Vagina (tissue), 2 donors: ENCODE measurements at places on chromosomes 4 and X.

- DNase-seq: no peak
Measured at GRCh38 chr4:110130576-110131358, 67.6 kb downstream of the ELOVL6 start.

- DNase-seq: no peak
Measured at GRCh38 chr4:40586034-40586433, 43.6 kb downstream of the RBM47 start.

- no peak for DNase-seq
Measured at GRCh38 chr4:146916479-146917076, 29.1 kb downstream of the TTC29 start.

- no peak for DNase-seq
Measured at GRCh38 chrX:143466130-143466529, 51.1 kb downstream of the SPANXN3 start.

GRCh38 chr4:127400731-127401346 is 231.9 kb upstream of the INTU start:
- no peak for DNase-seq

GRCh38 chr4:72817012-72817411 is 248.0 kb upstream of the ADAMTS3 start:
- DNase-seq: no peak

DNA sequence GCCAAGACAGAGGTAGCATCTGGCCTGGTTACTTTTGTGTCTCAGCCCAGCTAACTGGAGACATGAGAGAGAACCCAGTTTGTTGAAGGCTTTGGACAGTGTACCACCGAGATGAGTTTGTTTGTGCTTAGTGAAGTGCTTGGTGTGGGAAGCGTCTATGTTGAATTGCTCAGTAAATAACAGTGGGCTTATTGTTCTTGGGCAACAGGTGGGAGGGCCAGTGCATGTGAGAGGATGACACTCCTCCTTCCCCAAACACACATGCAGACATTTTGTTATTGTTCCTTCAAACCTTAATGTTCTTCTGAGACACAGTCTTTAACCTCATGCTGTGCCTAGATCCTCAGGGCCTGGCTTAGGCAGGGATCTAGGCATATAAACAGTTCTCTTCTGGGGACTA is 39.7 kb downstream of the MSN start:
- DNase-seq: no peak

GRCh38 chr4:163157157-163157556 is 9.5 kb downstream of the NAF1 start:
- DNase-seq: no peak

GRCh38 chrX:630007-630611 is 482 bp upstream of the SHOX start:
- DNase-seq: no peak

- no peak for DNase-seq
Measured at GRCh38 chr4:139200102-139200501, 23.1 kb upstream of the ELF2 start.

DNA sequence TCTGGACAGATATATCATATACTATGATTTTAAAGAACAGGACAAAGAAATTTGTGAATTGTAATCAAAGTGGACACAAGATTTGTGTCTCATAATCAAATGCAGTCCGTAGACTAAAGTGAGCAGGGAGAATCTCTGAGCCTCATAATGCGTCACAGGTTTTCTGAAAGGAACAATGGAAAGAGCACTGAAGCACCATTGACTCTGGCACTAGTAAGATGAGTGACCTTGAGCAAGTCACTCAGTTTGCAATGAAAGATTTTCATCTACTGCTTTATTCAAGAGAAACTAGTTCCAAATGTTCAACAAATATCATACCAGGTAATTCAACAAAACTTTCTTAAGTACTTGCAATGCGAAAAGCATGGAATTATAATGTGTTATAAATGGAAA is 315.3 kb downstream of the MAPK10 start:
- DNase-seq: no peak

DNA sequence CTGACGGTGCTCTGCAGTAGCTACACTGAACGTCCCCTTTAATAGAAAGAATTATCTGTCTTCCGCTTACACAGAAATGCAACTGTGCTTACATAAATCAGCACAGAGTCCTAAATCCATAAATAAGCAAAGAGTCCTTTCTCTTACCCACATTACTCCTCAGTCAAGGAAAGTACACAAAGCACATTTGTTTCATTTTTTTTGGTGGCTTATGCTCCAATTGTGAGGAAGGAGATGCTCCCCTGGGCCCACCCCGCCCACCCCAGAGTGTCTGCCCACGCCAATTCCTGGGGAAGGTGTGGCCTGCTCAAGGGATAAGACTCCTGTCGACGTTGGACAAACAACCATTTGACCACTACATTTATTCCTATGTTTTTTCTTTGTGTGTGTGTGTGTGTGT is 53.8 kb downstream of the CPLX1 start:
- no peak for DNase-seq

DNA sequence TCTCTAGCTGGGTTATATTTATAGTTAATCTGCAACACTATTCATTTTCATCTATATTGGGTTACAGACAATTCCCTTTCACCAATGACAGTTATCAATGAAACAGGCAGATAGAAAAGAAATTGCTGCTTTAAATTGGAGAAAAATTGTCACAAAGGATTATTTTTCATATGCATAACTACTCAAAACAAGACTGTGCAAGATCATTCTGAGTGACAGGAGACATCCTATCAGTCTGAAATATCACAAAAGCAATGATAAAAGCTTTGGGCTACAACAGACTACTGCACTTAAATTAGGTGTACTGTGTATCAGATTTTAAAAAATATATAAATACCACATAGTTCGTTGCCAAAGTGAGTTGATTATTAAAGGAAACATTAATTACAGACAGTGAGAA is 722.6 kb downstream of the ARAP2 start:
- no peak for DNase-seq

DNA sequence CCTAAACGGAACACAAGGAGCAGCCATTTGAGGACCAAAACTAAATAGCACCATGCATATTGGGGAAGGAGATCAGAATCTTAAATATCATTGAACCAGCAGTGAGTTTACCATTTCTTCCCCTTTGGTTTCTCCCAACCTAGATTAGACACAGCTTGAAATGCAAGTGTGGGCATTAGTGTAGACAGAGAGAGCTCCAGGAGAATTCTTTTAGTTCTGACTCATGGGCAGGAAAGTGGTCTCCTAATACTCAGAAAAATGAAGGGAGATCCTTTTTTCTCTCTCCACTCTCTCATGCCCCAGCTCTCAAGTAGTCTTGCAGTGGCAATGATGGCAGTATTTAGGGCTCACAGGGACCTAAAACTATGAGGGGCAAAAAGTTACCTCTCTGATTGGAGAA is 567.9 kb downstream of the INPP4B start:
- DNase-seq: no peak

DNA sequence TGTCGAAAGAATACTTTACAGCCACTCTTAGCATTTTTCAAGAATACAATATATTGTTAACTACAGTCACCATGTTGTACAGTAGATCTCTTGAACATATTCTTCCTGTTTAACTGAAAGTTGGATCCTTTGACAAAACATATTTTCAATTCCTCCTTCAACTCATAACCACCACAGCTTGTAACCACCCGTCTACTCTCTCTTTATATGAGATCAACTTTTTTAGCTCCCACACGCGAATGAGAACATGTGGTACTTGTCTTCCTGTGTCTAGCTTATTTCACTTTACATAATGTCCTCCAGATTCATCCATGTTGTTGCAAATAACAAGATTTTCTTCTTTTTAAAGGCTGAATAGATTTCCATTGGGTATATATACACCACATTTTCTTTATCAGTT is 338.3 kb upstream of the IGFBP7 start:
- DNase-seq: no peak

- no peak for DNase-seq
Measured at GRCh38 chr4:129751646-129752045, 655.7 kb downstream of the C4orf33 start.

DNA sequence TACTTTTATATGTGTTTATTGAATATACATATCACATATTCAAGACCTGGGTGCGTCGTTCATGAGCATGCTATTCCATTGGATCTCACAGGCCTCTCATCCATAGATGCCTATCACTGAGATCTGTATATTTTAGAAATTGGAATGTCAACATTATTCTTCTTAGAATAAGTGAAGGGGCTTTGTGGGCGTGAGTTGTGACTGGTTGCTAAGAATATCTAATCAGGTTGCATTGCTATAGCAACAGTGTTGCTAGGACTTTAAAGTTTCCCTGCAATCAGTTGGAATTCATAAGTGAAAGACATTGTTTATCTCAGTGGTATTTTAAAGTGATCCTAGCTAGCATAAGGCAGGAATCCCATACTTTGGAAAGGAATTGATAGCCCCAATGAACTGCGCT is 36.7 kb upstream of the ANK2 start:
- no peak for DNase-seq

DNA sequence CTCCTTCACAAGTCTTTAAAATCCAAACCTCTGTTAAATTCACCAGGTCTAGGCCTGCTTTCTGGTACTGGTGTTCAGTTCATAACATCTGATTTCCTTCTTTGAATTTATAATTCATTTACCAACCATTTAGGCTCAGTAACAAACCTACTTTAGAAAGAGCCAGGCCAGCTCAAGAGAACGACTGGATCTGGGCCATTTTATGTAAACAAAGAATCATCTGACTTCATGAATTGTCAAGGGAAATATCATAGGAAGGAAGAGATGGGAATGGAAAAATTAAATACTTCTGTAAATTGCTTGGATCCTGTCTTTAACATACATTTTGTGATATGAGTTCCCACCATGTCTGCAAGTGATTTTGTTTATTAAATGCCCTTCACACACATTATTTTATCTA is 36.5 kb downstream of the DCHS2 start:
- no peak for DNase-seq

DNA sequence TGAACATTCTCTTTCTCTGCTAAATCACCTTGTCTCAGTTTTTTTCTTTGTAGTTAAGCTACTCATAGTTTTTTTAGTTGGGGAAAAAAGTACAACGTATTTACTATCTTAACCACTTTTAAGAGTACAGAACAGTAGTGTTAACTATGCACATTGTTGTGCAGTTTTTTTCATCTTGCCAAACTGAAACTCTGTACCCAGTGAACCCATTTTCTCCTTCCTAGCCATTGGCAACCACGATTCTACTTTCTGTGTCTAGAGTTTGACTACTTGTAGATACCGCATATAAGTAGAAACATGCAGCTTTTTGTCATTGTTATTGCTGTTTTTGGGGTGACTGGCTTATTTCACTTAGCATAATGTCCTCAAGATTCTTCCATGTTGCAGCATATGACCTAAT is 10.0 kb downstream of the N4BP2 start:
- DNase-seq: no peak

- DNase-seq: no peak
Measured at GRCh38 chr4:121126449-121127006, 37.6 kb downstream of the TNIP3 start.

DNA sequence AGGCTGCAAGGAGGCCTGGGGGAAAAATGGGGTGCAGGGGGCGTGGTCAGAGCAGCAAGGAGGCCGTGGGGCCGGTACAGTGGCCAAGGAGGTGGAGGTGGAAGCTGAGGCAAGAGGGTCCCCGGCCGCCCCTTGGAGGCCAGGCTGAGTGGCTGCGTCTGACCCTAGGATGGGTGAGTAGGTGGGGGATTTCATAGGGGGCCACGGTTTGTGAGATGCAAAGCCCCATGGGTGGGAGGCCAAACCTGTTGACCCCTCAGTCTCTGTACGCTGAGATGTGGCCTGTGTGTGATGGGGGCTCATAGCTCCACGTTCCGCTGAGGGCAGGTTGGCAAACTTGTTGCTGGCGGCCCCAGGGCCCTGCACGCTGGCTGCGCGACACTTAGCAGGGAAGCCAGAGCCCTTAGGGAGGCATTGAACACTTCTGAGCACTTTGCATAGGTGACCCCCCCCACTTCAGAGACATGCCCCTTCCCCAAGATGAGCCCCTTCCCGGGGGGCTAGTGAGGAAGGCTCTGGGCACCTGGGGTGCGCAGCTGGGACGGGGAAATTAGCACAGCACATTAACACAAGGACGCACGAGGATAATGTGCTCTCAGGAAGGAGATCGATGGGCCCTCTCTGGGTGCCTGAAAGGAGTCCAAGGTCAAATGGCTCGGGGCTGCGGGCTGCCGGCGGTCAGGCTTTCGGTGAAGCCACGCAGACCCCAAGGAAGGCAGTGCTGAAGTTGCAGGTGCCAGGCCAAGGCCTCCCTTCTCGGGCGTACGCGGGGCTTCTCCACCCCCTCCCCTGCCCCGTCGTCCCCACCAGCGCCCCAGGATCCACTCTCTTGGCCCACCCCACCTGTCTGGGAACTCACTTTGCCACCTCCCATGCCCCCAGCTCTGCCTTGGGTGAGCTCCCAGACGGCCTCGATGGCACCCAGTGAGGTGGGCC is 107.4 kb downstream of the HMX1 start:
- DNase-seq: no peak

DNA sequence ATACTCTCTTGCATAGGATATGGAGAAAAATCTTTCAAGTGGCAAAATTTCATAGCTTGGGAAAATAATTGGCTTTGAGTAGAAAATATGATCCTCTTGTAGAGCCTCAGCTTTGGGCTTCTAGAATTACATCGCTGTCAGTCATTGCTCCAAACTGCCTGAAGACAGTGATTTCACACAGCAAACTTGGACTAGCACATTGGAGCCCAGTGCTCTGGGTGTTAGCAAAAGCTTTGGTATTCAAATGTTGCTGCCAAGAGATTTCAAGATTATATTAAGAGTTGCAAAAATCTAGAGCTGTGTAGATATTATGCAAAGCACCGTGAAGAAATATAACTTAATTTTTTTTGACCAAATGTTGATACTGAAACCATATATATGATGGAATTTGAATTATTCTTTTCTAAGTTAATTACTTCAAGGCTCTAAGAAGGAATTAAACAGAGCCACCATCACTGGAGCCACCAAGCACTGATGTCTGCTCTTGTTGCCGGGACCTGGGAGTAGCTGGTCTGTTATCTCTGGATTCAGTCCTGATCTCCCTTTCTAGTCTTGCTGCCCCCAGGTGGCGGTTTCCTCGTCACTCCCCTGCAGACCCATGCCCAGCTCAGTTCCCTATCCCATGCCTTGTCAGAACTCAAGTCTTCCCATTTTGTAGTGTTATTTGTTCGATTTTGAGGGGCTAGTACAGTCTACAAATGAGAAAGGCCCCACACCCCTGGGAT is 260.7 kb upstream of the SFRP2 start:
- DNase-seq: no peak
